Activated T-helper 1 cell treated with anti-CD3 and anti-CD28 coated beads, Interleukin-12 subunit alpha, Interleukin-12 subunit beta, Interleukin-2, Interleukin-4 antibody, amounts not matched to agents 30 ng/mL and 10 ng/mL and 1 ng/mL, durations not matched to agents 14 hours and 24 hours and 36 hours (primary cell): ENCODE measurements at places on chromosomes 6 and 20. TPM values are rescaled to one million over a fixed set of nuclear protein-coding genes. Genes with fewer than 3 reads are reported as not detected.

Gene FILIP1
- total RNA-seq = not detected in 2 replicates

Gene WFDC2
- not detected in 2 replicates for total RNA-seq

GRCh38 chr6:52390361-52390727 lies 28.4 kb downstream of the PAQR8 start:
- H3K4me3 ChIP-seq = peak overlapping the region; percentile 66
- peaks cover 58% of the 10 kb centered on the region for H3K4me1 ChIP-seq
- peaks cover 5% of the 10 kb centered on the region for H3K27me3 ChIP-seq

Gene HLA-DQA2
- 1.8 and 2.7 TPM in 2 replicates for total RNA-seq

Gene PARD6B
- total RNA-seq = 6.3 and 7.1 TPM in 2 replicates
